Cortex of kidney (tissue), 1 donor: ENCODE measurements at places on chromosomes 12 and 14.

DNA sequence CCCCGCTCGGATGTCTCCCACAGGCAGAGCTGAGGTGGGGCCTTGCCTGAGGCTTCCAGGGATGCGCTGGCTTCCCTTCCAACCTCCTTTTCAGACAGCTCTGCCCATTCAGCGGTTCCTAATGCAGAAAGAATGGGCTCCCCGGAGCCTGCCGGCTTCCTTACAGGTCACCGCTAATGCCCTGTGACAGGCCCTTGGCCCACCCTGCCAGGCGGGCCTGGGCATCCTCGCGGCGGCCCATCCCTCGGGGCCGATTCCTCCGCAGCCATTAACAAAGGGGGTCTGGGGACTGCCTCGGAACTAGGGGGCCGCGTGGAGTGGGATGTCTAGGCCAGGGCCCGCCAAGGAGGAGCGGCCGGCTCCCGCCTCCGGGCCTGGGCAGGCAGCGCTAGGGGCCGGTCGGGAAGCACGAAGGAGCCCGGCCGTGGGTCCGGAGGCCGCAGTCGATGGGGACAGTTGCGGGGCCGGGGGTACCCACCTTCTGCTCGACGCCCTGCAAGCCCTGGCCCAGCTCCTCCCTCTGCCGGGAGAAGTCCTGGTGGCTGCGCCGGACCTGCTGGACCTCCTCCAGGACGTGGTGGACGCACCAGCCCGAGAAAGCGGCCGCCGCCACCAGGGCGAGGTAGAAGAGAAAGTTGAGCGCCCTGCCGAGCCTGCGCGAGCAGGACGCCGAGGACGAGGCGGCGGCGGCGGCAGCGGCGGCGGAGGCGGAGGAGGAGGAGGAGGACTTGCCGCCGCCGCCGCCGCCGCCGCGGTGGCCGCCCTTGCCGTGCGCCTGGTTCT is 738 bp downstream of the CKAP4 start:
- no peak for DNase-seq

- DNase-seq = no peak
These were observed 466.5 kb upstream of the ATXN7L3B start for GRCh38 chr12:74071182-74071581.

GRCh38 chr14:48970943-48971342 is 615.2 kb downstream of the RPS29 start:
- DNase-seq = no peak

DNA sequence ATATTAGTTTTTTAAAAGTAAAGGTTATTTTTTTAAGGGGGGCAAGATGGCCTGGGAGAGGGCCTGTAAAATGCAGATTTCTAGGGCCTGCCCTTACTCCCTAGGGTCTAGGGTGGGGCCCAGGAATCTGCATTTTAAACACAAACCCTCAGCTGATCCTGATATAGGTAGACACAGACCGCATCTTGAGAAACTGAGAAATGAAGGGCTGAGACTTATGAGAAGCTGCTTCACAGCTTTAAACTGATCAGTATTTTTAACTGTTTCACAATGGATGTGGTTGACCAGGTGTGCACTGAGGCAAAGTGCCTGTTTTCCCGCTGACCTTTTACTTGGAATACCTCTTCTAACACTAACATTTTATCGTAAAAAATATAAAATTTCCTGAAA is 84.0 kb downstream of the CCDC88C start:
- DNase-seq = no peak

- no peak for DNase-seq
These were observed 27.2 kb upstream of the NRXN3 start for GRCh38 chr14:78142998-78143397.

DNA sequence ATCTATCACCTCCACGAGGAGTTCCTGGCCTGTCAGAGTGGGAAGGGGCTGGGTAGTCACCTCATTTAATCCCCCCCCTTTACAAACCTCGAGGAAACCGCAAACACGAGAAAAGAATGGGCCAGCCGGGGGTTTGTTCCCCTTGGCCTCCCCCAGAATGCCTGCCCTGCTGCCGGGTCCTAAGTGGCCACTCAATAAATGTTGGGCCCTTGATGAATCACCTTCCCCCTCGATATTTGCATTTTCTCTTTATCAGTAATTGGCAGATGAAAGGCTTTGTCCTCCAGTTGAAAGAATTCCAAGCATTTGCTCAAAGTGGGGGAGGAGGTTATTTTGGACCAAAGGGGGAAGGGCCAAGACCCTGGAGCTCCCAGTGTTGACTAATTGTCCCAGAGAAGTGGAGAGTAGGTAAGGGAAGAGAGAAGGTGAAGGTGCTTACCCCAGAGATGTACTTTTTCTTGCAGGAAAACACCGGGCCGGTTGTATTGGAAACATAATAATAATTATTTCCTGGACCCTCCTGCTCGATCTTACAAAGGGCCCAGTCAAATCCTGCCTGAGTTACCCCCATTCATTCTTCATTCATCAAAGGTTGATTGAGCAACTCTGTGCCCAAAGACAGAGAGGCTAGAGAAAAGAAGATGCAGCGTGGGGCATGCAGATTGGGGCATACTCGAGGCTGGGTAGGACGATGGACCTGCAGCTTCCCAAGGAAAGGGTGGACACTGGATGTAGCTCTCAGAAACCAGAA is 1.9 kb upstream of the KDM2B start:
- DNase-seq = no peak

DNA sequence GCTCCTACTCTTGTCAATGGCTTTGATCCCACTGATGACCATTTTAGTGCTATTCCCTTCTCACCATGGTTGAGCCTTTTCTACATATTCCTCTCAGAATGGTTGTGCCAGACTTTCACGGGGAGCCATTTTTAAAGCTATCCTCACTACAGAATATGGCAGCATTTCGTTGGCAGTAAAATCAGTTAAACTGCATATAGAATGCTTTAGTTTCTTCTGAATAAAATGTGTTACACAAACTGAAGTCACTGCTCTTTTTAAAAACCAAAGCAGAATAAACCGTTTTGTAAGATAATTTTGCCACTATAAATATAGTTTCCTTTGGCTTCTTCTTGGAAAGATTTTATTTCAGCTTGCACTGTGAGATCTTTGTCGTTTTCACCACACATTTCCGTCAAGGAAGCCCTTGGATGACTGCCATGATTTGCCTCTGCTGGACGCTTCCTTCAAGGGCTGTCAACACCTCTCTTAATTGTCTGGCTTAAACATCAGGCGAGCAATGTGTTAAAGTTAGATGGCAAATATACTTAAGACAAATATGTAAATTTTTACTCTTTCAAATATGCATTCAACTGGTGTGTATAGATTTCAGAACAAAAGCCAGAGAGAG is 624.2 kb downstream of the DIO2 start:
- no peak for DNase-seq

DNA sequence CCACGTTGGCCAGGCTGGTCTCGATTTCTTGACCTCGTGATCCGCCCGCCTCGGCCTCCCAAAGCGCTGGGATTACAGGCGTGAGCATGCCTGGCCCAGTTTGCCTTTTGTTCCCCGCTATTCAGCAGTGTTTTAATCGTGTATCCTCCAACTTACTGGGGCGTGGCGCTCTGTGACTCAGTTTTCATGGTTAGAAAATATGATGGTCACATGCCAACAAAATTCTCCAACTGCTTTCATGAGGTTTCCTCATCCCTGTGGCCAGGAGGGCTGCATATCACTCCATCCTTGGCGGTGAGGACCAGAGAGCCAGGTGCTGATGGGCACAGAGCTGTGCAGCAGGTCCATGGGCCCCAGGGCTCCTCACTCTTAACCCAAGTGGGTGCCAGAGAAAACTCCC is 33.0 kb upstream of the PRMT8 start:
- no peak for DNase-seq

DNA sequence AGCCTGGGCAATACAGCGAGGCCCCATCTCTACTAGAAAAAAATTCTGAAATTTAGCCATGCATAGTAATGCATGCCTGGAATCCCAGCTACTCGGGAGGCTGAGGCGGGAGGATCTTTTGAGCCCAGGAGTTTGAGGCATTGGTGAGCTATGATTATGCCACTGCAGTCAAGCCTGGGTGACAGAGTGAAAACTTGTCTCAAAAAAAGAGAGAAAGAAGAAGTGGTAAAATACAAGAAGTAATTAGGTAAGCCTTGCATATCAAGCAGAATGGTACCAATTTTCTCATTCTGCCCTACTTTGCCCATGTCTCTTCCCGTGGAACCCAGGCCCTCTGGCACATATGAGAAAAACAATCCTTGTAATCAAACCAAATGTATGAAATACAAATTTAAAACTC is 70.7 kb downstream of the SUSD6 start:
- DNase-seq = no peak

DNA sequence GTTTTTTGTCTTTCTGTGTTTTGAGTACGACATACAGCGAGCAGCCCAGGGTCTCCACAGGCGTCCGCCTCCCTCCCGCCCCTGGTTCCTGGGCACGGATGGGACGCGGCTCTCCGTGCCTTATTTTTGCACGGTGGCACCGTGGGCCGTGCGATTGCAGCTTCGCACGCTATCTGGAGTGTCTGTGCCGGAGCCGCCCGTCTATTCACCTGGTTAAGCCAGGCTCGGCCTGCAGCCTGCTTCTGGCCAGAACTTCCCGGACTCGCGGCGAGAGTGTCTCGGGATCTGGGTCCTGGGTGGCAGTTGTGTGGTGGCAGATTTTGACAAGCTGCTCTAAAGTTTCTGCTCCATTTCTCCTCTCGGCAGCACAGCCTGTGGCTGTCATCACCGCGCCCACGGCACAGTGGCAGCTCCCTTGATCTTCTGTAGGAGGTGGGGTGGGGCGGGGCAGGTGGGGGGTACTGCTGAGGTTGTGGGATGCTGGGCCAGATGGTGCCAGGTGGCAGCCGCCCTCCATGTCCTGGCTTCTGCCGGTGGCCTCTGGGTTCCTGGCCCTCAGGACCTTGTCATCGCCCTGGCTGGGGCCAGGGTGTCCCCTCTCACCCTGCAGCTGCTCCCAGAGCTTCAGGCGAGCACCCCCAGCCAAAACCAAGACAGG is 2.9 kb downstream of the MMP17 start:
- no peak for DNase-seq

DNA sequence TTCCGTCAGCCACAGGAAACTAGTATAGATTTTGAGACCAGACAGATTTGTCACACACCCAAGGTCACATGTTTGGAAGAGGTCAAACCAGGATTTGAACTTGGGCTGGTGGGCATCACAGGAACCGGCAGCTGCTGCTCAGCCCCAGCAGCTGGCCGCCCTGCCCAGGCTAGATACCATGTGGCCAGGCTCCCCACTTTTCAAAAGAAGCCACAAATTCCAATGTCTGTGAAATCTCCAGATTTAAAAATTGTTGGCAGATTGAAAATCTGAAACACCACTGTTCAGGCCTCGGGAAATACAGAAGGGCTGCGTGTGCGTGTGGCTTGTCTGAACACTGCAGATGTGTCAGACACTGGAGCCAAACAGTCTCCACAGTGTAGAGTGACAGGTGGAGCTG is 30.4 kb downstream of the MMAB start:
- no peak for DNase-seq

DNA sequence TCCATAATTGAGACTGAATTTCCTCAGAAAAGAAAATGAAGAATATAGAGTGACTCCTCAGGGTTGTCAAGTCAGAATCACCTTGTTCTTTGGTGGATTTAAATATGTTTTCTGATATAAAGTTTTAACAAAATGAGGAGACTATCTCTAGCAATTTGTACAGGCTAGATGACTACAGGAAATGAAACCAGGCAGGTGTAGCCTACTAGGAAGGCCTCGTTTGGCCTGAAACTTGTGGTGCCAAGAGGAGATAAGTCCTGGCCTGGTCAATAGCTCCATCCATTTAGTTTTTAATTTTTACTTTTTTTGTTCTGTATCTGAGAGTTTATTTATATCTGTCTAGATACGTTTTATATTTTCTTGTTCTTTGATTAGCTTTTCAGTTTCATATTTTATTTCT is 41.5 kb downstream of the SNAPC1 start:
- DNase-seq = no peak

DNA sequence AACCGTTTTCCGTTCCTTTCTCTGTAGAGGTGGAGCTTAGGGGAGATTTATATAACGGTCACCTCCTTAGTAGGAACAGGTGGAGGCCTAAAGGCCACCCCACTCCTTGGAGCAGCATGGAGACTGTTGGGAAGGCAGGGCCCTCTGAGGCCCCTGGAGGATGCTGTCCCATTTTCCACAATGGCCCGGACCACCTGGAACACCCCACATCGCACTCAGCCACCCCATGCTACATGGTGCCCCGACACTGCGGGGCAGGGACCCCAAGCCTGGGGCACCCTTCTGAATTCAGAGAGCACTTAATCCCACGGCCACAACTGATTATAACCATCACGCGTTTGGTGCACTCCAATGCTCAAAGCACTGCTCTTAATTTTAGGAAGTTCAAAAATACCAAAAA is 41.4 kb downstream of the C14orf132 start:
- DNase-seq = no peak

DNA sequence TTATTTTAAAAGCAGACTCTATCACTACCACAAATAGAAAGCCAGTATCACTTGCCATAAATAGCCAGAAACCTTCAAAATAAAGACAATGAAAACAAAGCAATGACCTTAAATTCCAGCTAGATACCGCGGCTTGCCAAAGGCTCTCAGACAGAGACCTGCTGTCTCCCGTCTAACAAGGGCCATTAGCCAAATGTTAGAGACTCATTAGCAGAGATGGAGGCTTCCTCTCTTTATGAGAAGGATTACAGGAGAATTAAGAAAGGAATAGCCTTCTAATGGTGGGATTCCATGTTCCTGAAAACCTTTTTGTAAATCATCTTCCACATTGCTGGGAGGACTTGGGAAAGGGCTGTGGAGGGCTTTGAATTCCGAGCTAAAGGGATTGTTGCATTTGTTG is 206.7 kb downstream of the AACS start:
- DNase-seq = no peak

DNA sequence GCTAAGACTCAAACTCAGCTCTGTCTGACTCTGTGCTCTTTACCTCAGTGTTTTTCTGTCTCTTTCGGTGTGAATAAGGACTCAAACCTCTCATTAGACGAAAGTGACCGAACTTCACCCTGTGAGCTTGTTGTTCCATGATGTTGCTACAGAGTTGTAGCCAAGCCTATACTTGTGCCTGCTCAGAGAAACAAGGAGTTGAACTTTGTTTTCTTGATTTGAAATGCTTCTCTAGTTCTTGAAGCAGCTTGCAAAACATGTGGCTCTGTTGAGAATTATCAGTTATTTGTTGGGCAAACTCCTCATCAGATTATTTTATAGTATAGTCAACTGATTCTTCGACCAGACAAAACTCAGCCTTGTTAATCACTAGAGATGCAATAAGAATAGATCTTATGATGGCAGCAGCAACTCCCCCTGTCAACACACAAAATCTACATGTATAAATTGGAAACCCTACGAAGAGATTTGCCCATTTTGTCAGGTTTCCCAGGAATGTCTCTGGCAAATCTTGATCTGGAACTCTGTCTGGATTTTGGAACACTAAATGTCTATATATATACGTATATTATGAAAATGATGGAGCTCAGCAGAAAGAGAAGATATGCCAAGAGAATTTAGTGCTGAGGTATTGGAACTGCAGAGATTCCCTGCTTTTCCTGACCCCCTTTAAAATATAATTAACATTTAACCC is 146.8 kb downstream of the TTLL5 start:
- no peak for DNase-seq

- DNase-seq = no peak
These were observed 5.9 kb upstream of the CRIP2 start for GRCh38 chr14:105468621-105469241.

GRCh38 chr12:30795410-30796312 is 40.9 kb upstream of the CAPRIN2 start:
- DNase-seq = no peak

- DNase-seq = no peak
These were observed 353.2 kb downstream of the ZFP36L1 start for GRCh38 chr14:68439676-68440075.

GRCh38 chr12:128933039-128933438 is 79.8 kb downstream of the GLT1D1 start:
- DNase-seq = no peak
